Brain pericyte (primary cell): ENCODE measurements at places on chromosomes 4 and X.

- no peak for DNase-seq
Measured at GRCh38 chrX:121455890-121456289, 408.5 kb downstream of the GLUD2 start.

DNA sequence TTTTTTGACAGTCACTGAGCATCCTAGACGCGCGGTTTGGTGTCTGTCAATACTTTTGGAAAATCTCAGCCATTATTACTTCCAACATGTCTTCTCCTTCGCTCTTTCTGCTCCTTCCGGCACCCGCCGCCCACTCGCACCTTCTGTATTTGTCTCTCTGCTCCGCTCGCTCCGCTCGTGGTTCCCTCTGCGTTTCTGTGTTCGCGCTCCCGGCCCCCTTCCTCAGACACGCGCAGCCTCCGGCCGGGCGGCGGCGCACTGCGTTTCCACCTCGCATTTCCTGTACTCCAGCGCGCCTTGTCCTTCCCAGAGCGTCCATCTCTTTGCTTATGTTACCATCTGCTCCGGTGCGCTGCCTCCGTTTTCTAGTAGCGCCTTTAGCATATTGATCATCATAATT, 21.1 kb downstream of the PDE6B start:
- no peak for DNase-seq

- no peak for DNase-seq
Measured at GRCh38 chrX:135737366-135738071, 24.1 kb downstream of the CT45A1 start.

DNA sequence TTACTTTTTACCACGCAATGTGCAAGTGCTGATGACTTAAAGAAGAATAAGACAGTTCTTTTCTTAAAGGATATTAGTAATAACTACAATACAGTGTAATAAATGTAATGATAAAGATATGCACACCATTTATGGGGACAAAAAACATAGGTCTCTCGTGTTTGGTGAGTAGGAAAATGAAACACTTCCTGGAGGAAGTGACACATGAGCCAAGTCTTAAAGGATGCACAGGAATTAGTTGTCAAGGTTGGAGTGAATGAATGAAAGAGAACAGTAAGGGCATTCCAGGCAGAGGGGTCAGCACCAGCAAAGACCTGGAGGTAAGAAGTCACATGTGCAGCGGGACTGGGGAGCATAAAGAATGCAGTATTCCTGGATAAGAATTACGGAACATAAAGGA, 112.7 kb downstream of the SH3RF1 start:
- DNase-seq = no peak

- no peak for DNase-seq
Measured at GRCh38 chr4:89099034-89099433, 12.3 kb upstream of the TIGD2 start.

GRCh38 chrX:19897091-19897490, 9.7 kb upstream of the SH3KBP1 start:
- no peak for DNase-seq

DNA sequence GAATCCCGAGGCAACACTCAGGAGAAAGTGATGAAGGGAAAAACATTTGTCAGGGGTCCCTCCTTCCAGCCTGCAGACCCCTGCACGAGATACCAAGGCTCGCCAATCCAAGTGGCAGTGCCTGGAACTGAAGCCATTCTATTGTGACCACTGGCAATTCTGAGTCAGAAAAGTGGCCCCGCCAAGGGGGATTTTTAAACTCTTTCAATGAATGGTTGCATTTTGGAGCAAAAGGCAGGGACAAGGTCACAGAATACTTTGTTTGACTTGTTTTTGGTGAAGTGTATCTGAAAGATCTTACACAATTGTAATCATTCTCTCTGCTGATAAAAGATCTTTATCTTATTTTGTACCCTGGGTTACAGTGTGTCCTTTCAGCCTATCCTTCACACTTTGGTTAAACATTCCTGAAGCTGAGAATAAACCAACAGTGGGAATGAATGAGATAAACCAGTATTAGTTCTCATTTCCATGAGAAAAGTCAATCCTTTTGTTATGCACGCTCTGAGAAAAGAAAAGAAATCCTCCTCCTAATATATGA, 115.9 kb upstream of the PDLIM3 start:
- no peak for DNase-seq

DNA sequence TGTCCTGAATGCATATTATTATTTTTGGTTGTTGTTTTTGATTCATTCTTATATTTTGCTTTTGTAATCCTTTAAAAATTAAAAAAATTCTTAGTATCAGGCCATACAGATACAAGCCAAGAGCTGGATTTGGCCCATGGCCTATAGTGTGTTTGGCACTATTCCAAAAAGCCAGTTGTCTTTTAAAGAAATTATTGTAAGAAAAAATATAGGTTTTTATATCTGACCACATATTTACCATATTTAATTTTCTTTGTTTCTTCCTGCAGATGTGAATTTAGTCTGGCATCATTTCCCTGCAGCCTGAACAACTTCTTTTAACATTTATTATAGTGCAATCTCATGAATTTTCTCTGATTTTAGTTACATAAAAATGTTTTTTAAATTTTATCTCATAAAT, 652.8 kb upstream of the NR3C2 start:
- DNase-seq = no peak

DNA sequence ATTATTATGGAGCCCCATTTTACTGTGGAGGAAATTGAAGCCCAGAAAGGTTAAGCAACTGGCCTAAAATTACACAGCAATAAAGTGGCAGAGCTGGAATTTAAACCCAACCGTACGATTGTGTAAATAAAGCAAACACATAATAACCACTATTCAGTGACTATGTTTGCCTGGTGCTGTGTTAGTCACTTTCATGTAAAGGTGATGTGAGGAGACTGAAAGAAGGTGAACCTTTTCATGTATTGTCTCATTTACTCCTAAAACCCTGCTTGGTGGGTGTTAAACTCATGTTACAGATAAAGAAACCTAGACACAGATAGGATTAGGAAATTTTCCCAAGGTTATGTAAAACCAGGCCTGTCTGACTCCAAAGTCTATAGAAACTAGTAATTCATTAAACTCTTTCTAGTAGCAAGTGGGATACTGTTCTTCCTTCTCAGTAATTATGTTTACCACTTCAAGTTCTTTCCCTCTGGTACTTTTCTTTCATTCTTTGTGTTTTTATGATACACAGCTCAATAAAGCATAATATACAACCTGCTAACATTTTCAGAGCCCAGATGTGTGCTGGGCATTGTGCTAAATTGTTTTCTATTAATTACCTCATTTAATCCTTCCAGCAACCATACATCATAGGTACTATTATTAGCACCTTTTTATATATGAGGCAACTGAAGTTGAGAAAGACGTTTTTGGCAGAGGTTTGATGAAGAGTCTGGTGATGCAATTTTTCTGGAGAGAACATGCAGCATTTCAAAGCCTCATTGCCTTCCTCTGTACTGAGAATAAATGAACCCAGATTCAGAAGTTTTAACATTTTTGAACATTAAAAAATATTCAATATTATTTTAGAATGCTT, 202.7 kb downstream of the SPRY1 start:
- DNase-seq = no peak

- DNase-seq = no peak
Measured at GRCh38 chr4:12446657-12447185, 1018.0 kb upstream of the HS3ST1 start.

- DNase-seq = no peak
Measured at GRCh38 chr4:121885115-121885514, 14.8 kb upstream of the BBS7 start.

DNA sequence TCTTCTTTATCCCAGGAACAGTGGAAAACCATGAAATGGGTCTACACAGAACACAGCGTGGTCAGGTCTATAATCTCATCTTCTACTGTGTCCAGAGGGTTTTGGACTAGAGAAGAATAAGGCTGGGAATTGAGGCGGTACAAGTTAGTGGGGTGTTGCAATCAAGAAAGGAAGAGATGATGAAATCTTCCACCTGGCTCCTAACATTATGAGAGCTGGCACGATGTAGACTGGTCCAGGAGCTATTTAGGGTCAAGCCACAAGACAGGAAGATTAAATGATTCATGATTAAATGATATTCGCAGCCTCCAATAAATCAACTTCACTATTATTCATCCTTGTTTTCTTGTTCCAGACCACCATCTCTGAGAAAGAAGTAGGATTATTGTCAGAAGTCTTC, 88.0 kb downstream of the ARSF start:
- DNase-seq = no peak

GRCh38 chrX:153935326-153935851, 552 bp upstream of the NAA10 start:
- DNase-seq = no peak

DNA sequence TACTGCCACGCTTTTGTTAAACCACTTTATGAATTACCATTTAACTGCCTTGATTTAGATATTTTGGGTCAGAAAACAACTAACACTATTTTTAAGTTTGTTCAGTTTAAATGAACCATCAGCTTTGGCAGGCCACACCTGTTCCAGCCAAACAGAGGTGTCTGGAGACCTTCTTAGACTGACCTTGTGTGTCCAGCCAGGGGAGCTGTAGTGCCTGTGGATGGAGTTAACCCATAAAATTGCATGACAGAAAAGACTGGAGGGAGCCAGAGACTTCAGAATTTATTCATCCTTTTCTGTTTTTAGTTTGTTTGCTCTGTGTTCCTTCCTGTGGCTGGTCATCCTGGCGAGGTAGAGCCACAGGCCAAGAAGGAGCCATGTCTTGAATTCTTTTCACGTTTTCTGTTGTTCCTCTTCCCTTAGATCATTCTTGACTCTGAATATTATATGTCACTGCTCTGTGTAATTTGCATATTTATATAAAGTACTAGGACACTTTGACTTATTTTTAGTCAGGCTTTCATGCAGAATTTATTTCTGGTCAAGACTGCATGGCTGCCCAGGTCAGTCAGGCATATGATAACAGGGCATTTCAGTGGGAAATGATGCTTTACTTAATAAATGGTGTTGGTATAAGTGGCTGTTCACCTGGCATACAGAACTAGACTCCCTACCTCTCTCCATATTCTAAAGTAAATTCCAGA, 26.7 kb downstream of the HERC3 start:
- DNase-seq = no peak

DNA sequence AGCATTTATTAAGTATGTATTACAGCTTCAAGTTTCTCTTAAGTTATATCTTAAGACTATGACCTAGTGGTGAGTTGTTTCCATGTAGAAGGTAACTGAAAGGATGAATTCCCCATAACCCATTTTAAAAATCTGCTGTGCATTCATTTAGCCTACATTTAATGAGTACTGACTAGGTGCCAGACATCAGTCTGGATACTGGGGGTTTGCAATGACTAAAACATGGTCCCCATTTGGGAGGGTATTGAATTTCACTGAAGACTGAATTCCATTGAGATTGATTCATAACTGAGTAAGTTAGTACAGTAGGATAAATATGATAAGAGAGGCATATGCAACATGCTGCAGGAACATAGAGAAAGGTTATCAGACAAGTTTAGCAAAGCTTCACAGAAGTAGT, 241.5 kb downstream of the FRAS1 start:
- no peak for DNase-seq

- DNase-seq = no peak
Measured at GRCh38 chr4:145511913-145512522, 30.4 kb downstream of the SMAD1 start.

- no peak for DNase-seq
Measured at GRCh38 chr4:141804836-141805235, 168.5 kb downstream of the IL15 start.

GRCh38 chrX:3263681-3264126, 82.7 kb downstream of the MXRA5 start:
- no peak for DNase-seq

DNA sequence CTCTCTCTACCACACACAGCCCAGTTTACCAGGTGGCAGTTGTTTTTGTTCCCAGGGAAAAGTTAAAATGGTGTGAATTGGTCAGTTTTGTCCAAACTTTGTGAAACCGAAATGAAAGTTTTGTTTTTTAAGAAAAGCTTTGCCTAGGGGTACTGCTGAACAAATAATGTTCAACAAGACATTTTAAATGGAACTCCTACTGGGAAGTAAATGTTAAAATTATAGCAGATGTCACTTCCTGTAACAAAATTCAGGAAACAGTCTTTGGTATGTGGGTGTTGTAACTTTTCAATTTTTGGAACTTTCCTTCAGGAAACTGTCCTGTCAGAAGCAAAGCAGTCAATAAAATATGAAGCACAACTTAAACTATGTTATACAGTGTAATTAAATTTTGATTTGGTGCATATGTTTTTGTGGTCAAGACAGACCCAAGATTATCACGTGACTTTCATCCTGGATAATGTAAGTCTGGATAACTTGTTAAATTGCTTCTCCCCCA, 79.5 kb downstream of the AFF1 start:
- no peak for DNase-seq

- DNase-seq = no peak
Measured at GRCh38 chr4:165293061-165293460, 34.4 kb upstream of the MSMO1 start.

- DNase-seq = no peak
Measured at GRCh38 chrX:13452283-13452682, 117.1 kb upstream of the EGFL6 start.

- DNase-seq = peak; percentile 27
Measured at GRCh38 chr4:46844325-46844917, 64.6 kb downstream of the COX7B2 start.

DNA sequence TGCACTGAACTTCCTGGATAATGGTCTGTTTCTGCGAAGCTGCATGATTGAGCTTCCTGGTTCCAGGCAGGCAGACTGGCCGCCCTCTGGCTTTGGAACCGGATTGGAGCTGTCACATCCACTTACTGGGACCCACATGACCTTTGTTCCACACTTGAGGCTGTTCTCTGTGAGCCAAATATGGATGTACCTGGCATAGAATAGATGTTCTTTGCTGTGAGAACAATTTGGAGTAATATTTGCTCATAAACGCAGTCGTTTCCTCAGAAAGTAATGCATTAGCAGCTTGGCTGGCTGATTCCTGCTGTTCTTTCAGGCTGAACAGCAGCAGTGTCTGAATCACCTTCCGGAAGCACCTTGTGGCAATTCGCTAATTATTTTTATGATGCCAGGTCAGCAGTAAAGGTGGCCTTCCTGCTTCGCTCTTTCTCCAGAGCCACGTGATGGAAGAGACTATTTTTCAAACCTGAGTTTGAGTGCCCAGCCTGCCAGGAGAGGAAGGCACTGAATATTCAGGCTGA, 78.1 kb upstream of the BOD1L1 start:
- DNase-seq = no peak

GRCh38 chrX:154327038-154327820, 31.6 kb downstream of the TKTL1 start:
- DNase-seq = no peak

- DNase-seq = no peak
Measured at GRCh38 chrX:446245-446644, 59.5 kb upstream of the PPP2R3B start.

DNA sequence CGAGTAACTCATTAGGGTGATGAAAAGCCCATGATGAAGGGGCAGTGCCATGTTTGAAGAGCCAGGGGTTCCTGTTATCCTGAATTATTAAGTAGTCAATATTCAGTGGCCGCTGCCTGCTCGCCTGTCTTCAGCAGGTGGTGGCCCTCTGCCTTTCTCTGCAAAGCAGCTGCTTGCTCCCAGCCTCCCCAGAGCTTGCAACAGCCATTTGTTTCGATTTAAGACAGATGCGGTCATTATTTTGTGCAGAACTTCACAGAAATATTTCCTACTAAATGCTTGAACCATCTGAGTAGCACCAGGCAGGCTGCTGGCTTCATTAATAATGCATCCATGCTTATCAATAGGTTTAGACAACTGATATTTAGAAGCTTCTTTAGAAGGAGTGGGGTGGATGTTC, 104.3 kb upstream of the TTC29 start:
- no peak for DNase-seq

- DNase-seq = no peak
Measured at GRCh38 chrX:70176938-70177533, at the start of gene DGAT2L6. DGAT2L6 (plus strand) TSS chrX:70177483; CDS start chrX:70177583, 100 bp downstream.

GRCh38 chrX:12412561-12412960, 274.3 kb downstream of the FRMPD4 start:
- DNase-seq = no peak

GRCh38 chr4:116374815-116375214, 710.6 kb downstream of the TRAM1L1 start:
- DNase-seq = no peak
